Stimulated activated CD8-positive, alpha-beta memory T cell treated with anti-CD3 and anti-CD28 coated beads, Interleukin-4, amount 100 ng/mL, for 4 hours (primary cell): ENCODE measurements at places on chromosomes 7 and 10.
A peak's percentile ranks its signal among the peaks of the same experiment; 100 is the strongest.

- peak; percentile 15 for DNase-seq
Measured at GRCh38 chr10:129888784-129889616, 75.1 kb downstream of the EBF3 start.

DNA sequence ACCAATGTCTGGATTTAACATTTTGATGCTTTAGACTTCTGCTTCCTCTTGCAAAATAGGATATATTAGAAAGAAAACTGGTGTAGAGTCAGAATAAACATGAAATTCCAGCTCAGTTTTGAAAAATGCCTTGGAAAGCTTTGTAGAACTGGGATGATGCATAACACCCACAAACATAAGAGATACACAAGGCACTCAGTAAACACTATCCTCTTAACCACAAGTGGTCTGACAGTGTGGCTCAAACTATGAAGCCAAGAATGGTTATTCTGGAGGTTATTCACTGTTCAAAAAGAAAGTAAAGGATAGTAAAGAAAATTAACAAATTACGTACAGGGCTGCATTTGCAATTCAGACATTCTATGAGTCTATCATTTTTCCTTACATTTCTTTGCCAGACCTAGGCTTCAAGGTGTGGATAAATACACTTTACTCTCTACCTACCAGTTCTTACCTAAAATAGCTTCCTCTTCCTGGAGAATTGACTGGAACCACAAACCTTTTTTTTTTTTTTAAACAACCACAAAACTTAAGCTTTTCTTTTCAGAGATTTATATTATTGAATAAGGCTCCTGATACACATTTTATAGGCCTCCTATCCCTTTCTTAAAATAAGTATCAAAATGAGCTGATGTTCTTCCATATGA is 9.0 kb upstream of the RSBN1L start:
- DNase-seq: no peak

DNA sequence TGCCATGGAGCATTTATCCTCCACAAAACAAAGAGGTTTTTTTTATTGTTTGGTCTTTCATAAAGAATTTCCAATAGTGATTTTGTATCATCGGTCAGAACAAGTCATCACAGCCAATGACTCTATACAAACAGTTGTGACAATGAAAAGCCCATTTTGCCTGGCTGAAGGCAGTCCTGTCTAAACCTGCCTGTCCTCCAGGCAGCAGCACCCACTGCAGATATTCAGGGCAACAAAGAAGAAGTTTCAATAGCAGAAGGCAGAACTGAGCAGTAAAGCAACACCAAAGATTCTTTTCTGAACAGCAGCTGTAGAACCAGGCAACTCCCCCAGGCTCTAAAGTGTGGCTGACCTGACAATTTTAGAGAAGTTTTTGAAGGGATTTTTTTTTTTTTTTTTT is 169.4 kb downstream of the FGFR2 start:
- DNase-seq: no peak

DNA sequence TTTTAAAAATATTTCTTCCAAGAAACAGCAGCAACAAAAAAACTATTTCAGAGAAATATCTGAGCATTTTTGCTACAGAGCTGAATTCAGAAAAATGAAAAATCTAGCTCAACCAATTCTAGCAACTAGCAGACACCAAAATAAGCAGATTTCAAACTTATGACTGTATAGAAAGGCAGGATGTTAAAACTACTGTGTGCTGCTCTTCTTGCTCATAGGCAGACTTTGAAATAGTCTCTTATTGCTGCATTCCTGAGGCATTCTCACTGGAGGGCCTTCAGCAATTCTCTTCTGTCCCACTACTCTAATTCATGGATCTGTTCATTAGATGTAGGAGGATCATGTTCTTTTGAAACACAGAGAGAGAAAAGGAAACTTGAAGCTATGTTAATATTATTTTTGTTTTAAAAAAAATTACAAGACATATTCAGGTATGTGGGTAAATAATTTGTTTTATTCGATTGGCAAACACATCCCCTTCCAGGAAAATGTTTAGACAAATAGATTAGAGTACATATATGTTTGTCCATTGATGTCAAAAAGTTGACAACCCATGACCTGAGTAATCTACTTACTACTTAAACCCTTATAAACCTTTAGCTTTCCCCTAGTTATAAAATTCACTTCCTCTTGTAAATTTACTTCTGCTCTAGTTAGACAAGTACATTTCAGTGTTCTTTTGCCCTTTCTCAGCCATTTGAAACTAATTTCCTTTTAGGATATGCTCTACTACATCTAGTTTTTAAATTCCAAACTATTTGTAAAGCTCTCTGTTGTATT is 428.2 kb upstream of the POT1 start:
- DNase-seq: no peak

DNA sequence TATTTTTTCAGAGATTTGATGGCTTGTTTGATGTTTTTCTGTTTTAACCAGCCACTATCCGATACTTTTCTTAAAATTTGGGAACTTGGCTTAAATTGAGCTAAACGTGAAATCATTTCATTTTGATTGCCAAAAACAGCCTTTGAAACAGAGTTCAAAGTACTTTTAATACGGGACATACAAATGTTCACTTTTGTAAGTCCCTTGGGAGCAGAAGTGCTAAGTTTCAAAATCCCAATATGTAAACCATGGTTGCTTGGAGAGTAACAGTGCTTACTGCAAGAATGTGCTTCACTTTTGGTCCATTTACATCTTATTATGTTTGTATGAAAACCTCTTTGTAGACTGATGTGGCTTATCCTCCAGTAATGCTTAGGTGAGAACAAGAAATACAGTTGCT is 10.9 kb downstream of the PNPLA8 start:
- DNase-seq: no peak

- DNase-seq: no peak
Measured at GRCh38 chr10:23436983-23437382, 1.9 kb upstream of the OTUD1 start.

- DNase-seq: no peak
Measured at GRCh38 chr10:78116361-78116760, 82.7 kb downstream of the RPS24 start.

DNA sequence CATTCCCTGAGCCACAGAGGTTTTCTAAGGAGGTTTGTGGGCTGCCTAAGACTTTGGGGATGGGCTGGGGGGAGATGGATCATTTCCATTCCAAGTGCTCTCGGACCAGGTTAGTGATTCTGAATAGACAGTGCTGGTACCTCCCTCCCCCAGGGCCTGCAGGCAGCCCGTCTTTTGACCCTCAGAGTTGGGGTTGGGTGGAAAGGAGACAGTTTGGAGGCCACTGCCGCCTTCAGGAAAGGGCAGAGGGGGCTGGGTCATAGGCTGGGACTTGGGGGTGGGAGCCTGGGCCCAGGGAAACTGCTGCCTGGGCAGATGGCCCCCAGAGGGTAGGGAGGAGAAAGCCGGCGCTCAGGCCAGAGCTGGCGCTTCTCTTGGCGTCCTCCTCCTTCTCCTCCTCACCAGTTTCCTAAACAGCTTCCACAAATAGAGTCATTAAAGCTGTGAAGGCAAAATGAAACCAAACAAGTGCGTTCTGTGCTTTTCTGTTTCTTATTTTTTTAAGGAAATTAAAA is 4.4 kb downstream of the UNC5B start:
- no peak for DNase-seq

DNA sequence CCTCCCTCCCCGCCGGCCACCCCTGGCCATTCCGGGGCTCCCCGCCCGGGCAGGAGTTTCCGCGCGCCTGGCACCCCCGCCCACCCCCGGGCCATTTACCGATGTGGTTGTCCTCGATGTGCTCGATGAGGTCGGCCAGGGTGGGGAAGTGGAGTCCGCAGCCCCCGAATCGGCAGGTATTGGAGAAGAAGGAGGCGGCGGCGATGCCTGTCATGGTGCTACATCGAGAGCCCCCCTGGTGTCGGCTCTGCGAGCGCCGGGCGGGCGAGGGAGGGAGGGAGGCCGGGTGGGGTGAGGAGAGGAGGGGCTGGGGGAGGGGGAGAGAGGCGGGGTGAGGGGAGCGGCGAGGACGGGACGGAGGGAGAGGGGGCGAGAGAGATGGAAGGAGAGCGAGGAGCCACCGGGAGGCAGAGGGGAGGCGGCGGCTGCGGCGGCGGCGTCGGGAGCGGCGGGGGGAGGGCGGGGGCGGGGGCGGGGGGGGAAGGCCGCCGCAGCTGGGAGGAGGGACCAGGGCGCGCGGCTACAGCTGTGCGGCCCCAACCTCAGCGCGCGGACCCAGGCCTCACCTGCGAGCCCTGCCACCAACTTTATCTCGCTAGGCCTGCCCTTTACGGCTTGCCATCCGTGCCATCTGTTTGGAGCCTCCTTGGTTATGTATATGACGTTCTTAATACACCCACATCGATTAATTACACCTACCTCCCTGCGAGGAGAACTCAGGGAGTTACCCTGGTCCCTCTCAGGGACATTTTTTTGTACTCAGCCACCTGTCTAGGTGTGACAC is at the start of gene JAZF1:
Gene JAZF1, minus strand, starts transcription at position 432 of the 784 bp plus-strand sequence.
- DNase-seq: peak; percentile 55

DNA sequence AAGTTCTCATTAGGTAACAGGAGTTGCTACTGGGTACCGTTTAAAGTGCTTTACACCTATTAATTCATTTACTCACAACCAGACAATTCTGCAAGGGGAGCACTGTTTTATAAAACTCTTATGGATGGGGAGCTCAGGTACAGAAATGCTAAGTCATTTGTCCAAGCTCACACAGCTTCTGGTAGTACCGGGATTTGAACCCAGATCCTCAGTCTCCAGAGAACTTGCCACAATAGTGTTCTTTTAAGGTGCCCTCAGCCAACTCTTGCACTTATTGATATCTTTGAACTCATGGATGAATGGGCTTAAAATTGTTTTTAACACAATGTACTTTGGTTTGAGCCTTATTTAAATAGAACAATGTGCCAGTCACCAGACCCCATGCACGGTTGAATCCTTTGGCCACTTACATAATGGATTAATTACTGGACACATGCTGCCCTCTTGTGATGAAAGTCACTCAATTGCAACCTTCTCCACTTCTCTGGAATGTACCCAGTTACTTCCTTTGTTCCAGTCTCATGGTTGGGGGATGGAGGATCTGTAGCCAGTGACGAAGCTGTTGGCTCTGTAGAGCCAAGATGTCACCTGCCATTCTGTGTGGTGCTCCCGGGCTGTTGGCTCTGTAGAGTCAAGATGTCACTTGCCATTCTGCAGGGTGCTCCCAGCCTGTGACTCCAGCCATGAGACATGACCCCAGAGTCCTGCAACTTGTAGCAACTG is 65.6 kb downstream of the NOD1 start:
- no peak for DNase-seq

DNA sequence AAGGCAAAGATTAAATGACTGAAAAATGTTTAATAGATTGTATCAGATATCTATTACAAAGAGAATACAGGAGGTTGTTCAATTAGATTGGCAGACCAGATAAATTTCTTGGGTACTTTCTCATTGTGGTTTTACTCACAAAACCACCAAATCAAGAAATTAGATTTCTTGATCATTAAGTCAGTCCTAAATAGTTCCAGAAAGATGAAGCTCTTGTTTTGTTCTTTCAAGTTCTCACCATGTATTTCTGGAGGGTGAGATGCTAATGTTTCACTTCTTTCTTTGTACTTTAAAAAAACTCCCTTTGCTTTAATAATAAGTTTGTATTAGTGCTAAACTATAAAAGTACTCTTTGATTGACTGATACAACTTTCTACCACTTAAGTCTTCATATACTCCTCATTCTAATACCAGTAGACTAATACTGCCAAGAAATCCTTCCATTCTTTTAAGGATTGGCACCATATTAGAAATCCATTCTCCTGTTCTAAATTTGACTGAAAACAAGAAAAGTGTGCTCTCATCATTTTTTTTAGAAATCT is 69.4 kb downstream of the RNF133 start:
- DNase-seq: no peak

DNA sequence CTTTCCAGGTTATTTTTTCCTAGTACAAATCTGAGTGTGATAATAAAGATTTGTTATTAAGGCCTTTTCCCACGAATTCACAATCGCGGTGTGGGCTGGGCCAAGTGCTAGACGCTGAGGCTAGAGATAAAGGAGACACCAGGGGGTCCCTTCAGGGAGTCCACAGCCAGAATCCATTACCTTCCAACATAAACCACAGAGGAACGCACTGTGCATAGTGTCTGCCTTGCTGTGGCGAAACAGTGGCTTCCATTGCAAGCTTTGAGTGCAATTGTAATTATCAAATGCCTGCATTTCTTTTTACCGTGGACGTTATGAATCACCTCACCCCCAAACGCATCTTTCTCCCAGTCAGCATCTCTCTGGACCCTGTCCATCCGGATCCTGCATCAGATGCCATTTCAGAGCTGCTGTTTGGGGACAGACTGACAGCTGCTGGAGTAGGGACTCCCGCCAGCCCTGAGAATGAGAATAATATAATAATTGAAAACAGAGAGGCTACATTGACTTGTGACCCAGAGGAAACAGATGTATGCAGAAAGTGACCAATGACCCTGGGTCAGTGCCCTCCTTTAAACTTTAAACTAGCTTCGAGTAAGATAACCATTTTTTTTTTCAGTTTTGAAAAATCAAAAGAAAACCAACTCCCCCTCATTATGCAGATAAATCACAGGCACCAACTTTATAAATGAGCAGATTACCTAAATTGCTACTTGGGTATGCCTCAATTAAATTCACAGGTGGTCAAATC is 456.2 kb upstream of the NRP1 start:
- no peak for DNase-seq

GRCh38 chr7:10646194-10646593 is 327.5 kb upstream of the PHF14 start:
- no peak for DNase-seq

DNA sequence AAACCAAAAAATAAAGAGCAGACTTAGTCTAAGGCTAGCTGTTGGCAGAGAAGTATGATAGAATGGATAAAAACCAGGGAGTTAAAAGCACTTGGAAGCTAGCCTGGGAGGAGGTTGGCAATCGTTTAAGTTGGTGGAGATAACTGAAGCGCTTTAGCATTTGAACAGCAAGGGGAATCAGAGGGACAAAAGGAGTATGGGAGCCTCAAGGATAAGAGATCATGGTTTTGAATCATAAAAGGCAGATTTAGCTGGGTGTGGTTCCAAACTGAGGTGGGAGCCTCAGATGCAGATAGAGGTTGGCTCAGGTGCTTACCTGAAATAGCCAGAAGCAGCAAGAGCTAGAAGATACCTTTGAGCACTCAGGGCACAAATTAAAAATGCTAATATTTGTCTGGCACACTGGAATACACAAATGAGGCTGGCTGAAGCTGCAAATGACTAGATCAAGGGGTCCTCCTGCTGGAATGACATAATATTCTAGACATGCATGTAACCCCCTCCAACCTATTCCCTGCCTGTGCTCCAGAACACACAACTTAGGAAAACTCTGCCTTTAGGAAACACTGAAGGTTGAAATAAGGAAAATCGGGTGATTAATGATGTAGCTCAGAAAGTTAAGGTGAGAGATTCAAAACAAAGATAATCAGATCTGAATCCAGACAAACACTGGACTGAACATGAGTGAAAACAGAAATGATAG is 372.3 kb upstream of the LRRN3 start:
- no peak for DNase-seq
